Hematopoietic multipotent progenitor cell treated with erythropoietin and hydrocortisone succinate and interleukin-3 and kit ligand, for 15 days (in vitro differentiated cells): ENCODE measurements at places on chromosomes 5 and 9.

DNA sequence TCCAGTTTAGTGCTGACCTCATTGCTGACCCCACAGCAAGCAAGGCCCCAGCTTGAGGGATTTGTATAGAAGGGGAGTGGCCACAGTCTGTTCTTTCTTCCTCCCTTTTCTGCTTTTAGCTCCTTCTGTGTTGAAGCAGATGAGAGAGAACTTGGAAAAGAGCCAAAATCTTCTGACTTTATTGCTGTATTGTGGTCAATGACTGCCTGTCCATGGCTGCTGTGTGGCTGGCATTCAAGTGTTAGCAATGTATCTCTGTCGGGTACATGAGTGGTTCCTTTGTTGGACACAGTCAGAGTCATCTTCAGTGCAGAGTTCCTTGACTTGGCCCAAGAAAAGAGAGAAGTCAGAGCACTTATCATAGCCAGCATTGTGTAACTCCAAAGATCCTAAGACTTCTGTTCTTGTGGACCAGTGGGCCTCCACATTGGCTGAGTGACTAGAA, 154.1 kb downstream of the LRRC70 start:
- no peak for DNase-seq

GRCh38 chr5:63398346-63398745, 563.9 kb downstream of the HTR1A start:
- no peak for DNase-seq

- DNase-seq, result no peak
Observed at GRCh38 chr9:99787556-99787955, 34.1 kb upstream of the NR4A3 start.

DNA sequence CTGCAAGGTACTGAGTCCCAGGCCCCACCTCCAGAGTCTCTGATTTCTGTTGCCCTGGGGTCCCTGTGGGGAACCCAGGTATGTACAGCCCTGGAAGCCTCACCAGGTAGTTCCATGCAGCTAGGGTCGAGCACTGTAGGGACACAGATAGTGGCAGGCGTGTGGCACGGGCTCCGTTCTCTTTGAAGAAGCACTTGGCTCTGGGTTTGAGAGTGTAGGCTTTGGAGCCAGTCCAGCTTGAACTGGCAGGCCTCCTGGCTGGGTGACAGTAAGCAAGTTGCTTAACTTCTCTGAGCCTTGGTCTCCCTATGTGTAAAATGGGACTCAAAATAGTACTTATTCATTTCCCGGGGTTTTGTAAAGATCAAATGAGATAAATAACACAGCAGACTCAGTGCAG, 5.6 kb downstream of the OLFM1 start:
- DNase-seq, result no peak

DNA sequence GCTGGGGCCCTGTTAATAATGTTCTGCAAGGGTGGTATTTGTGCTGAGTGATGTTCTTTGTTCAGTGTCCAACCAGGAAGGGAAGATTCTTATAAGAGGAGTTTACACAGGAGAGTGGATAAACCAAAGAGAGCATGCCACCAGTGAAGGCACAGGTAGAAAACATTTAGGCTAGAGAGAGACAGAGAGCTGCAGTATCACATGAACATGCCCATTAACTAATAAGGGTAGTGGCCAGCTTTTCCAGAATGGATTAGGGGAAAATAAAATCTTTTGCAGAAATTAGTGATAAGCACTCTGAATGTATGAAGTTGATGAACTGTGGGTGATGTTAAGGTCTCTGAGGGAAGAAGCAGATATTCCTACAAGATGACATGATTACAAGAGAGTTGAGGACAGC, 54.1 kb upstream of the PRLR start:
- DNase-seq, result no peak

- DNase-seq, result no peak
Observed at GRCh38 chr5:17388717-17389116, 109.3 kb upstream of the TAF11L2 start.

DNA sequence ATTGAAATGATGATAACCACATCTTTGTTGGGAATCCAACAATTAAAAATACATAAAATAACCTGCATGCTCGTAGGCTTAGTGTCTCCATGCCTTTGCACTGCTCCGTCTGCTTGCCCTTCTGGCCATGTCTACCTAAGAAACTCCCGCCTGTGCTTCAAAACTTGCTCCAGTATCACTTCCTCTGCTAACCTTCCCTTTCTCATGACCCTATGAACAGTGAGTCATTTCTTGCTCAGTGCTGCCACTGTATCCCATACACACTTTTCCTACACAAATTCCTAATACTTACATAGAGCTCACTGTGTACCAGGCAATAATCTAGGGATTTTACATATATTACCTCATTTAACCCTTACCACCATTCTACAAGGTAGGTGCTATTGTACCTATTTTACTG, 33.5 kb downstream of the TMEM245 start:
- no peak for DNase-seq

DNA sequence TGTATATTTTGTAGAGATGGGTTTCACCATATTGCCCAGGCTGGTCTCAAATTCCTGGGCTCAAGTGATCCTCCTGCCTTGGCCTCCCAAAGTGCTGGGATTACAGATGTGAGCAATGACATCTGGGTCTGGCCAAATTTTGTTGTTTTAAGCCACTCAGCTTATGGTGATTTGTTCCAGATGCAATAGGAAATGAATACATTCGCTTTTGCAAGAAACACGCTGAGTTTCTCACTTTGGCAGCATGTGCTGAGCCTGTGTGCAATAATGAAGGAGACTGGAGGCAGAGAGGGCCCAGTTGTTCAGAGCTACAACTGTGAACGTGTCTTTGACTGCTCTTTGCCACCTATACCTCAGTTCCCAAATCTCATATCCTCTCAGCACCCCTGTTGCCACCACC, 56.4 kb downstream of the KIF4B start:
- no peak for DNase-seq

- DNase-seq, result no peak
Observed at GRCh38 chr9:27503623-27504022, 20.5 kb upstream of the IFNK start.

DNA sequence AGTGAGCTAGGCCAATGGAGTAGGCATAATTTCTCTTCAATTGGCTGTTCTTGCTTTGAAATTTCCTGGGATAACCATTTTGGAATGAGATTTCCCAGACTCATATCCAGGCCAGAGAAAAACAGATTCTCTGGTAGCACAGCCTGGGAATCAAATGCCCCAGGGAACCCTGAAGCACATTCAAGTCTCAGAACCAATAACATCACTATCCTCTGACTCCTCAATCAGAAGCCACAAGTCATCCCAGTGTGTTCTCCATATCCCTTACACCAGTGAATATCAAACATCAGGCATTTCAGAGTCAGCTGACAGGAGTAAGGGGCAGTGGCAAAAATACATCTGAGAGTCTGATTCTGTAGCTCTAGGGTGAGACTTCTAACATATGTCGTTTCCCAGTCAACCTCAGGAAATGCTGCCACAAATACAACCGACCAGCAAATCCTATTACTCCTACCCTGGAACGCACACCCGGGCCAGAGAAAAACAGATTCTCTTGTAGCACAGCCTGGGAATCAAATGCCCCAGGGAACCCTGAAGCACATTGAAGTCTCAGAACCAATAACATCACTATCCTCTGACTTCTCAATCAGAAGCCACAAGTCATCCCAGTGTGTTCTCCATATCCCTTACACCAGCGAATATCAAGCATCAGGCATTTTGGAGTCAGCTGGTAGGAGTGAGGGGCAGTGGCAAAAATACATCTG, 537.7 kb upstream of the NMUR2 start:
- DNase-seq, result no peak

DNA sequence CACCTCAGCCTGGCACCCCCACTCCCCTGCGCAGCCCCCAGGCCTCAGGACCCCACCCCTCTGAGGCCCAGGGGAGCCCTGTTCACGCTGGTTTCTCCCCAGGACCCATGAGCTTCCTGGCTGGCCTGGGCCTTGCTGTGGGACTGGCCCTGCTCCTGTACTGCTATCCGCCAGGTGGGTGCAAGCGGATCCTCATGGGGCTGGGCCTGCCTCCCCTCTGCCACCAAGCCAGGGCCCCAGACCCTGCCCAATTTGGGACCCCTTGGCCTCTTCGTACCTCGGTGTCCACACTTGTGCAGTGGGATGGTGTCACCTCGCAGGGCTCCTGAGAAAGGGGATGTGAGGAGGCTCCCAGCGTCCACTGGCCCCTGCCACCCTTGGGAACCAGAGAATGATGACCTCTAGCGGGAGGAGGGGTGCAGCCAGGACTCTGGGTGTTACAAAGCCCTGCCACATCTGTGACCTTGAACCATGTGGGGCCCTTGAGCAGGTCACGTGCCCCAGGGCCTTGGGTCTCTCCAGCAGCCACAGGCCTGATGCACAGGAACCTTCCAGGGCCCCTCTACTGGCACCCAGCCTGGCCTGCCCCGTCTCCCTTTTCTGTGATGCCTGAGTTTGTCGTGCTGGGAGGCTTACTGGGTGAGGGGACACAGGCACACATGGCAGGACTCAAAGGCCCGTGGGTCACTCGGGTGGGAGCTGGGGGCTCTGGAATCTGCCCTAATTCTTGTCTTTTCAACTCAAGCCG, 16.3 kb downstream of the CARD19 start:
- no peak for DNase-seq

GRCh38 chr9:22040760-22041159, 31.7 kb upstream of the CDKN2B start:
- DNase-seq, result no peak

GRCh38 chr5:1000329-1000728, 8.3 kb upstream of the NKD2 start:
- no peak for DNase-seq

DNA sequence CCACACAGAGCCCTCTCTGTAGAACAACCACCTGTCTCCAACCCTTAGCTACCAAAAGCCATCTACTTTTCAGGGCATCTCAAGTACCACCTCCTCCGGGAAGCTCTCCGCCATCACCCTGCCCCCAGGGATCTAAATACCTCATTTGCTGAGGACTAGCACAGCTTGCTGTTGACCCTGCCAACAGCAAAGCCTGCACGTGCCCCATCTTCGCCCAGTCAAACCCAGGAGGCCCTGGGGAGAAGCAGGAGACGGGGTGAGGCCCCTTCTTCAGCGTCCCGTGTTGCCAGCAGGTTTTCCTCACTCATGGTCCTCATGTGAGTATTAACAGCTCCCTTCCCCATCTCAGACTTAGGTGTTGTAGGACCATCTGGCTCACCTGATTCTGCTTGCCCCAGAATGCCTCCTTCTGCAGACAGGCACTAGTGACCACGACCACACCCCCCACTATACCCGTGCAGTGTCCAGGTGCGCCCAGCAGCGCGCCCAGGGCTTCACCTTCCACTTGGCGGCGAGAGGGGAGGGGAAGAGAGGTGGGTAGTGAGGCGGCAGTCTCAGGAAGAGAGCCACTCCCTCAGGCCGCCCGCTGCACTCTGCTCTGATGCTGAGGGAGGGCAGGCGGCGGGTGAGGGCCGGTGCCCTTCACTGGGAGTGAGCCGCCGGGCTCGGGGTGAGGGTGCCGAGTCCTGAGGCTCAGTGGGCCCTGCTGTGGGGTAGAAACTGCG, 11.1 kb downstream of the VAV2 start:
- DNase-seq, result no peak

DNA sequence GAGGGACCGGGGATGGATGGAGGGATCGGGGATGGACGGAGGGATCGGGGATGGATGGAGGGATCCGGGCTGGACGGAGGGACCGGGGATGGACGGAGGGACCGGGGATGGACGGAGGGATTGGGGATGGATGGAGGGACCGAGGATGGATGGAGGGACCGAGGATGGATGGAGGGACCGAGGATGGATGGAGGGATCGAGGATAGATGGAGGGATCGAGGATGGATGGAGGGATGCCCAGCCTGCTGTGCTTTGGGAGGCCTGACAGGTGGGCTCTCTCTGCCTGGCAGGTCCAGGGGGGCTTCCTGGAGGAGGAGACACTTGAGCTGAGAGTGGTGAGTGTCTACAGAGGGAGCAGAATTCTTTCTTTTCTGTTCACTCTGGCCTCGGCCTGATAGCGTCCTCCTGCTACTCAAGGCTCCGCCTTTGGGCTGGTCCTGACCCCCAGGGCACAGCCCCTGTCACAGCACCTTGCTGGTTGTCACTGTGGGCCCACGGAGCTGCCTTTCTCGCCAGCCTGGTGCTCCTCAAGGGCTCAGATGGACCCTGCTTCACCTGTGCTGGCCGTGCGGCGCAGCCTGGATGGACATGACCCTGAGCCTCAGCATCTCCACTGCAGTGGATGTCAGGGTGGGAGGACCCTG, 42.2 kb upstream of the RNF130 start:
- DNase-seq, result no peak

GRCh38 chr5:172852490-172853354, 18.7 kb downstream of the ERGIC1 start:
- peak; percentile 42 for DNase-seq

- no peak for DNase-seq
Observed at GRCh38 chr5:84383816-84384603, 670 bp downstream of the EDIL3 start.

DNA sequence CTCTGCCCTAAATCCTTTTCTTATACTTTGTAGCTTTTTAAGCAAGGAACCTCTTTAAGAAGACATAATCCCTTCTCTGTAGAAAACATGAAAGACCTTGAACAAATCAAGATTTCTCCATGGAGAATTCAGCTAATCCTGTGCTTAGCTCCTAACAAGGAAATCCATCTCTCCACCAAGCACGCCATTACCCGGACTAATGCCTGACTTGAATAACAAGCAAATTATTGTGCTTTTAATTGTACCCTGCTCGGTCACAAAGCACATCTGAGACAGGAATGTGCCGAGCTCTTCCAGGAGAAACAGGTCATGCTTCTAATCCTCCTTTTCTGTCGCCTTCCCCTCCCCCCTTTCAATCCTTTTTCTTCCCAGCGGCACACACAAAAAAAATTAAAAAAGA, 141.3 kb downstream of the PSAT1 start:
- no peak for DNase-seq

- no peak for DNase-seq
Observed at GRCh38 chr9:38401994-38402393, 9.5 kb downstream of the ALDH1B1 start.

DNA sequence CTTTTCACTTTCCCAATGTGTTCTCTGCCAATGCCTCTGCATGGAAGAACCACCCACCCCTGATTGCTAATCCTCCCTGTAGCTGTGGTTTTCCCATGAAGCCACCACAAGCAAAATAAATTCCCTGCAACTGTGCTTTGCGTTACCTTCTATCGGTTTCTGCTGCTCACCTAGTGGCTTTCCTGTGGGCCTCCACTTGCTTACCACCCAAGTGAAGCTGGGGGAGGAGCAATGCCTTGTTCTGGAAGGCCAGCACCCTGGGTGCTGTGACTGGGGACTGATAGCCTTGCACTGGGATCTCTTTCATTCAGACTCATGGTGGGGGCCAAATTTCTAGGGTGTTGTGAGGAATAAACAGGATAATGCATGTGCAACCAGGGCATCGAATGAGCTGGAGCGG, 56.3 kb upstream of the GDNF start:
- DNase-seq, result no peak

- peak; percentile 72 for DNase-seq
Observed at GRCh38 chr5:112419986-112420864, 1.1 kb upstream of the EPB41L4A start.

GRCh38 chr9:8622871-8623270, 823.3 kb upstream of the DMAC1 start:
- no peak for DNase-seq

DNA sequence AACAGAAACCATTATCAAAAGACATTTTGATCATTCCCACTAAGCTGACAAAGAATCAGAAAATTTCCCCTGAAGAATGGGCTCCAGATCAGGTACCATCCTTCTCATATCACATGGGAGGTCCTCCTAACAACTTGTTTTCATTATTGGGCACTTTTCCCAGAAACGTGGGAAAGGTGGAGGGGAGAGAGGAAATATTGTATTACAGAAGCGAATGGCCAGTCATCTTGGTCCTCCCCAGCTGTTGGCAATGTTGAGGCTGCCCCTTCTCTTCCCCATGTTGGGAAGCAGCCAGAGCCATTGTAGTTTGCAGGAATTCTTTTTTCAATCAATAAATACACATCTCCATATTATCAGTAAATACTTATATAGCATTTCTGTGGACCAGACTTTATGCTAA, 126.2 kb upstream of the ZNF608 start:
- no peak for DNase-seq
